GM20000 (cell line): ENCODE measurements at places on chromosomes 4 and X.

- peak; percentile 13 for DNase-seq
Observed at GRCh38 chr4:128913228-128913627, 103.7 kb downstream of the JADE1 start.

- DNase-seq, result no peak
Observed at GRCh38 chr4:88985088-88985773, 71.8 kb downstream of the FAM13A start.

- no peak for DNase-seq
Observed at GRCh38 chr4:38489924-38490639, 173.9 kb upstream of the KLF3 start.

DNA sequence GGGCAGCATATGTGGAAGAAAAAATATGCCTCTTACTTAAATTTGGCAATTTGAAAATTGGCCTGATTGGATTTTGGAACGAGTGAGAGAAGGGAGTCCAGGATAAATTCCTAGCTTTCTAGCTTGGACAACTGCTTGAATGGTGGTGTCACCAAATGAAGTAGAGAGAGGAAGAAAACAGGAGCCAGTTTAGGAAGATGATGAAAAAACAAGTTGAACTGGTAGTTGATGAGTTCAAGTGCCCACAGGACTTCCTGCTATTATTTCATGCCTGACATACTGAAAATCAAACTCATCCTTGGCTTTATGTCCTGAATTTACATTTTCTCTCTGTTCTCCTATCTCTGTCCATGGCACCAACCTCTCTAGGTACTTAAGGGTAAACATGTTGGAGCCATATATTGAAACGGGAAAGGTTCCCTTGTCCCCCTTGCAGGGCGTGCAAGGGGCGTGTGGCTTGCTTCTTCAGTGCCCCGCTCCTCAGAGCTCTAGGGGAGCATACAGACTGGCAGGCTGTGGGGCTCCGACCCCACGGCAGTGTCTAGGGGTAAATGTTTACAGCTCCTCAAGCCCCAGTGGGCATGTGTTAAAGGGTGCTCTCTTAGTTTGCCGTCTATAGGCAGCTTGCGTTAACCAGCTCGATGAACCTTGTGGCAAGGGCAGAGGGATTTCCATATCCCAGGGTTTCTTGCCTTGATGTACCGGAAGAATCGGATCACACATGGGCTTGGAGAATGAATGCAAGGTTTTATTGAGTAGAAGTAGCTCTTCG is 250.7 kb upstream of the PGRMC2 start:
- DNase-seq, result no peak

- peak; percentile 50 for DNase-seq
Observed at GRCh38 chrX:18855919-18856644, 127.8 kb downstream of the PHKA2 start.

- DNase-seq, result no peak
Observed at GRCh38 chr4:10109995-10110670, 6.5 kb downstream of the WDR1 start.

DNA sequence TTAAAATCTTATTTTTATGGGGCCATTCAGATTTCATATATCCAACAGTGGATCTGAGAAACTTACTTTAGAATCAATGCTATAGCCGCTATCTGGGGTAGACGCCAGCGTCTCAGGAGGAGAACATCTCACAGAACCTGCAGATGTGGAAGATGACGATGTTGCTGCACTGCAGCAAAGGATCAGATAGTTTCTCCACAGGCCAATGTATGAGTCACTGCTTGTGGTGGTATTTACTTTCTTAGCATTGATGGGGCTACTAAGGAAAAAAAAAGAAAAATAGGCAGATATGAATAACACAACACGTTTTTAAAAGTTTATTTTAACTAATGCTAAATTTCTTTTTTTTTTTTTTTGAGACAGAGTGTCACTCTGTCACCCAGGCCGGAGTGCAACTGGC is 85.9 kb downstream of the ZAR1 start:
- DNase-seq, result no peak
